ENCODE measurements at places on chromosomes 12 and 14. TPM values are rescaled to one million over a fixed set of nuclear protein-coding genes. Genes with fewer than 3 reads are reported as not detected.

Gene BTBD7
- total RNA-seq, result 55.7 TPM

Gene SLC7A8
- 3.4 TPM for total RNA-seq

Gene CINP
- total RNA-seq, result 23.1 TPM

Gene ACYP1
- total RNA-seq, result 16.2 TPM

GRCh38 chr12:93460003-93460402 is 7.3 kb upstream of the MRPL42 start:
- no peak for DNase-seq

DNA sequence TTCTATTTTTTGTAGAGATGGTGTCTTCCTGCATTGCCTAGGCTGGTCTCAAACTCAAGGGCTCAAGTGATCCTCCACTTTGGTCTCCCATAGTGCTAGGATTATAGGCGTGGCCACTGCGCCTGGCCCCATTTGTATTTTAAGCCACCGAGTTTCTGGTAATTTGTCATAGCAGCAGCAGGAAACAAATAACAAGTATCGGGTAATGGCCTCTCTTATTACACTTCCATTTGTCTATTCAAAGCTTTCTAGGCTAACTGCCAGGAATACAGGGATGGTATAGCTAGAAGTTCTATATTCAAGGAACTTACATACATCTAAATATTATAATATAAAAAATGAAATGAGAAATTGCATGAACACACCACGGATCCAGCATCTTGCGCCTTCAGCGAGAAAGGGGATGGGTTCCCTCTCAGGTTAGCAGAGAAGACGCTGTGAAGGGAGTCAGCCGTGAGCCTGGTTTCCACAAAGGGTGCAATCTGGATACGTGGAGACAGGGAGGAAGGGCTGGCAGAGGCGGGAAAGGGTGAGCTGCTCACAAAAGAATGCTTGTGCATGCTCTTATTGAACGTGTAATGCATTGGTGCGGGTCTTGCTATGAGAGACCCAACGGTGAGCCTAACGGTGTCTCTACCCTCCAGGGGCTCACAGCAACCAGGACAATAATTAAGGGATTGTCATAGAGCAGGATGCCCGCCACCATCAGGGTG is 9.5 kb downstream of the BDKRB1 start:
- no peak for DNase-seq

DNA sequence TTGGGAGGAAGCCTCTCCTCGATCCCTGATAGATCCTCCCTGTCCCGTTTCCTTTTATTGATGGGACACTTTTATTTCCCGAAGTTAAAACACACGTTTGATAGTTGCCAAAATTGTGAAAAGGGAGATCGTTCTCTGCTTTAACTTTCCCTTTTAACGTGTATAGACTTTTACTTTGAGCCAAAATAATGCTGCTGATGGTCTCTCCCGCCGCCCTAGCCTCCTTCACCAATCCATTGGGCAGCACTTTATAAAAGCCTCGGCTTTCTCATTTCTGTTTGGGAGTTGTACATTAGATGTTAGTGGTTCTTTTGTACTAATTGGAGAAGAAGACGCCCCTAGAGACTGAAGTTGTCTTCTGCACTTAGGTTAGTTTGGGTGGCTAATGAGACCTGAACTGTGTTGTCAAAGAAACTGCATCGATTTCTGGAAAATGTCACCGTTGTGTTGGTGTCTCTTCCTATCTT is 1.4 kb downstream of the TMTC2 start:
- no peak for DNase-seq

DNA sequence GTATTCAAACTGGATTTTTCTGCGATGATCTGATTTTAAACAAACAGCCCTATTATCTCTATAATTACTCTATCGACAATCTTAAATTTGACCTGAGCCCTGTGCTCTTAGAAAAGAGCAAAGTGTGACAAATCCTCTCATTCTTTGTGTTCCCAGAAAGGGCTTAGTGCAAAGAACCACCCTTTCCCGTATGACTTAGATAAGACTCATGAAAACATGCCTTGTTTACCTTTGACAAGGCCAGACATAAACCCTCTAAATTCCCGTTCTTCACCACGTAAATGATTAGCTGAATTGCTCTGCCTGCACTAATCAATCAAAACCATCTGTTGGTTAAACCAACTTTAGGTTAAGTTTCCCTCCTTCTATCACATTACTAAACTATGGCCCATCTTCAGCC is 285.7 kb upstream of the SEL1L start:
- no peak for DNase-seq

GRCh38 chr12:33588725-33589405 is 149.2 kb upstream of the SYT10 start:
- DNase-seq, result no peak

GRCh38 chr12:8822298-8822697 is at the start of gene A2ML1:
TSS of gene A2ML1 (plus strand) at chr12:8822621. CDS start at chr12:8822652, 31 bp downstream.
- no peak for DNase-seq

All from occipital lobe (tissue), 3 donors.